A549 treated with GW870086 at 1 μM for 4 hours (cell line): ENCODE measurements at places on chromosomes 5 and 9. TPM values are rescaled to one million over a fixed set of nuclear protein-coding genes. Genes with fewer than 3 reads are reported as not detected.

The IL13 gene
- 0.12 TPM in 1 of 5 replicates, not detected in the others for total RNA-seq

The OTP gene
- total RNA-seq: 0.06 to 0.13 TPM (median 0.09 TPM) in 4 of 5 replicates, not detected in the other

The SLC27A4 gene
- 36.3 to 50.5 TPM (median 46.0 TPM) in 5 replicates for total RNA-seq

The BOD1 gene
- total RNA-seq: 59.4 to 70.4 TPM (median 67.6 TPM) in 5 replicates

The DNAI1 gene
- total RNA-seq: 0.17 to 0.65 TPM (median 0.25 TPM) in 5 replicates

The SH3PXD2B gene
- total RNA-seq: 13.7 to 20.7 TPM (median 18.4 TPM) in 5 replicates

The SPATA31A3 gene
- total RNA-seq: not detected in 5 replicates

The HAND1 gene
- 0.19 to 0.26 TPM (median 0.23 TPM) in 5 replicates for total RNA-seq

The CACNA1B gene
- 0.01 to 0.12 TPM (median 0.05 TPM) in 5 replicates for total RNA-seq

The TPRN gene
- 6.8 to 10.6 TPM (median 9.0 TPM) in 5 replicates for total RNA-seq

The JAK2 gene
- total RNA-seq: 1.9 to 3.5 TPM (median 3.0 TPM) in 5 replicates

The GNAQ gene
- total RNA-seq: 11.8 to 19.5 TPM (median 16.5 TPM) in 5 replicates
